Central memory CD4-positive, alpha-beta T cell (primary cell): ENCODE measurements at places on chromosomes 4 and X.

GRCh38 chr4:24769571-24769970 lies 25.8 kb upstream of the SOD3 start:
- no peak for DNase-seq

GRCh38 chr4:183257808-183258207 lies 62.3 kb downstream of the CLDN22 start:
- no peak for DNase-seq

GRCh38 chrX:24494647-24495075 lies 29.6 kb downstream of the PDK3 start:
- DNase-seq: peak; percentile 19

DNA sequence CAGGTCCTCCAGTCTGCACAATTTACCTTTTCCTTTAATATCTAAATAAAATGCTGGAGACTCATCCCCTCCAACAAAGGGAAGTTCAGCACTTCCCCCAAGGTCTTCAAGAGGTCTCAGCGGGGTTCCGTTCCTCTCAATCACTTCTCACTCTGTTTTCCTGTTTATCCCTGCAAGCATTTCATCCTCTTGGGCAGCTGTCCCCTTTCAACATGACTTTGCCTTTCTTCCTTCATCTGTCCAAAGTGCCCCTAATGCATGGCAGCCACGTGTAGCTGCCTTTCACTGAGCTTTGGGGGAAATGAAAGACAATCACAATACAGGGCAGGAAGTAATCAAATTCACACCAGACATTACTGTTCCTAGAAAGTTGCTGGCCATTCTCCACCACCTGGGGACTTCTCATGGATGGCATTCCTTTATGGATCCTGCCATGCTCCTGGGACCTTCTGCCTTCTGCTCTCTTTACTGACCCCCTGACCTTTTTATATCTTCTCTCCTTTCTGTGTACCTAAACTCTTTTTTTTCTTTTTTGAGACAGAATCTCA lies 79.7 kb upstream of the USP9X start:
- no peak for DNase-seq

DNA sequence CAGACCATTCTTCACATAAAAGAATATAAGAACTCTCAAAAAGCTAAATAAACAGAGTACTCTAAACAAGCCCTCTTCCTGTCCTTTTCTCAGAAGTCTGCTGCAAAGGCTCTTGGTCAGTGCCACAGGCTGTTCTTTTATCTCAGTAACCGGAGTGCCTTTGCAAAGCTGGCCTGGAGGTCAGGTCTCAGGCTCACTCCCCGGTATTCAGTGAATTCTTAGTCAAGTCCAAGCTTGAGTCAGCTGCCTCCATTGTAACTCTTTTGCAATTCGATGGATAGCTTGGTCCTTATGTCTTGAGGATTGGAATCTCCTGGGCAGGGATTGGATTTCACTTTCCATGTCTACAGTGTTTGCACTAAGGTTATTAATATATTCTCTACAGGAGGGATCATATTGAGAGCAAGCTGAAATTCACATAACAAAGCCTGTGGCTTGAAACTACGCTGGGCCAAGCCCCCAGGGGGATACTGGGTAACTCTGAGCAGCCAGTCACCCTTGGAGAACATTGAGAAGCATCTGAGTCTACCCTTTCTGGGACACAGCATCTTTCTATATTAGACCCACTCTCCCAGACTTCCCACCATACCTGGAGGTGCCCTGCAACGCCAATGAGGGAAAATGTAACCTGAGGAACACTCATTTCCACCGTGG lies 10.0 kb upstream of the HS6ST2 start:
- DNase-seq: no peak

- DNase-seq: no peak
Measured at GRCh38 chr4:142465526-142465925, 380.6 kb downstream of the INPP4B start.

- DNase-seq: no peak
Measured at GRCh38 chr4:176791591-176792325, 964 bp downstream of the VEGFC start.

GRCh38 chrX:155009994-155010472 lies 12.5 kb downstream of the F8 start:
- no peak for DNase-seq

DNA sequence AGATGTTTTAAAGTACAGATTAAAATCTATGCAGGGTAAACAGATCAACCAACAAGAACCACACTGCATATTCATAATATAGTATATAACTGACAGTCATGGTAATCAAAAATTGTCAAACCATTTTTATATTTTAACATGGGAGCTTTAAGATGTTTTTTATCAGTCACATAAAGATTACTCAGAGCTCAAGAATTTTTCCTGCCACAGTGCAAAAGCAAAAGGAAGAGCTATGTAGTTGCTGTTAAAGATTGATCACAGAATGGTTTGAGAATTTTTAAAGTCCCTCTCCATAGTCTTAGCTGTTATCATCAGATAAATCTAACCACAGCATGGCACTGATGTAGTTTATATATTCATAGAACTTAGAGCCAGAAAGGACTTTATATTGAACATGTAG lies 8.5 kb downstream of the RAB9B start:
- DNase-seq: no peak

- DNase-seq: no peak
Measured at GRCh38 chr4:65353098-65353497, 317.2 kb downstream of the EPHA5 start.

GRCh38 chr4:95867919-95868318 lies 28.0 kb downstream of the PDHA2 start:
- DNase-seq: no peak

DNA sequence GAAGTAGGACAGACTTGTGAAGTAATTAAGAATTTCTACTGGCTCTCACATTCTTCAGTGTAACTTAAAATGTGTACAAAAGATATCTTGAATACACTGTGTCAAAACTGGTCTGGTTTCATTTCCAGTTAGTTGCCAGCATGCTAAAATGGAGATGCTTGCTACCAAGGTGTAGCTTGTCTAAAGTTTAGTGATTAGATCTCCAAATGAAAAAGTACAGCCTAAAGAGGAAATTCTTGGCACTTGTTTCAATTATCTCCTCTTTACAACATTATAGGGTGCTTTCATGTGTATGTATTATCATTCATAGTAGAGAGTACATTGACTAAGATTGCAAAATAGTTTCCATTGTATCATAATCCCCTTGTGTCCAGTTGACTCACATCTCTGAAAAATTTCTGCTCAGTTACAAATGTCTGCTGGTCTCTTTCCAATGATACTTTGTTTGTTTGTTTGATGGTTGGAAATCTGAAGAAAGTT lies 97.3 kb upstream of the SPRY1 start:
- DNase-seq: no peak

DNA sequence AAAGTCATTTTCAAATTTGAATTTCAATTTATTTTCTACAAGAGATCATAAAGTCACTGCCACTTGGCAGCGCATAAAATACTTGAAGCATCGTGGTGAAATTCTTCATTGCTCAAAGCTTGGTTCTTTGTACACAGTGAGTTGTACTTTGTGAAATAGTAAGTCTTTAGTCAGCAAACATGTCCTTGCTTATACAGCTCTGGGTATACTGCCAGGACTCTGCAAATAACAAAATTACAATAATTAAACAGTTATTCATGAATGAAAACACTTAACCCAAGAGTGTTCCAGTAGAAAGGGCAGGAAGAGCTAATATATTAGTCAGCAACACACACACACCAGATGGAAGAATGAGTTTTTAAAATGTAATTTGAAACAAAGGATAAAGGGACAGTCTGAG lies 1300.9 kb upstream of the DIAPH2 start:
- no peak for DNase-seq

DNA sequence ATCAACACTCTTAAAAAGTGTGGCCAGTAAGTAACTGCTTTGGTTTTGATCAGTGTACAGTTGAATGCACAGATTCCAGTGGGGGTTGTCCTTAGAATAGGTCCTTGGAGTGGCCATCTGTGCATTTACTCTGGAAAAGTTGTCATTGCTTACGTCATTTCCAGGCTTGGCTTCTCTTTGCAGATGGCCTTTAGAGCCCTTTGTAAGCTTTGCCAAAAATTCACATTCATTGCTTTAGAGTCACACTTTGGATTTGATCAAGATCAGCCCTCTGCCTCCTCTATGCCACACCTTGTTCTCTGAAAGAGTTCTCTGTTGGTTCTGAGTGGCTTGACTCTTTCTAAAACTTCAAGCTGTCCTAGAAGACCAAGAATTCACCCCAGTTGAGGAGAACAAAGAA lies 83.9 kb downstream of the MAMLD1 start:
- DNase-seq: no peak

DNA sequence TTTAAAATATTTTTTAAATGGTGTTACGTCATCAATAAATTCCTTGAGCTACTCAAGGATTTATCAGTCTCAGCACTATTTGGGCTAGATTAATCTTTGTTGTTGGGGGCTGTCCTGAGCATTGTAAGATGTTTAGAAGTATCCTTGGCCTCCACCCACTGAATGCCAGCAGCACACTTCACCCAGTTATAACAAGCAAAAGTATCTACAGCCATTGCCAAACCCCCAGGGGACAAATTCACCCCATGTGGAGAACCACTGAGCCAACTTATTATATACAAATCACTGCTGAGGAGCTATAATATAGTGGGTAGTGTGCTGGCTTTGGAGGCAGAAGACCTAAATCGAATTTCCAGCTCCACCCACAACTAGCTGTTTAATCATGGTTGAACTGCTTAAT lies 58.3 kb downstream of the ATP10D start:
- no peak for DNase-seq

DNA sequence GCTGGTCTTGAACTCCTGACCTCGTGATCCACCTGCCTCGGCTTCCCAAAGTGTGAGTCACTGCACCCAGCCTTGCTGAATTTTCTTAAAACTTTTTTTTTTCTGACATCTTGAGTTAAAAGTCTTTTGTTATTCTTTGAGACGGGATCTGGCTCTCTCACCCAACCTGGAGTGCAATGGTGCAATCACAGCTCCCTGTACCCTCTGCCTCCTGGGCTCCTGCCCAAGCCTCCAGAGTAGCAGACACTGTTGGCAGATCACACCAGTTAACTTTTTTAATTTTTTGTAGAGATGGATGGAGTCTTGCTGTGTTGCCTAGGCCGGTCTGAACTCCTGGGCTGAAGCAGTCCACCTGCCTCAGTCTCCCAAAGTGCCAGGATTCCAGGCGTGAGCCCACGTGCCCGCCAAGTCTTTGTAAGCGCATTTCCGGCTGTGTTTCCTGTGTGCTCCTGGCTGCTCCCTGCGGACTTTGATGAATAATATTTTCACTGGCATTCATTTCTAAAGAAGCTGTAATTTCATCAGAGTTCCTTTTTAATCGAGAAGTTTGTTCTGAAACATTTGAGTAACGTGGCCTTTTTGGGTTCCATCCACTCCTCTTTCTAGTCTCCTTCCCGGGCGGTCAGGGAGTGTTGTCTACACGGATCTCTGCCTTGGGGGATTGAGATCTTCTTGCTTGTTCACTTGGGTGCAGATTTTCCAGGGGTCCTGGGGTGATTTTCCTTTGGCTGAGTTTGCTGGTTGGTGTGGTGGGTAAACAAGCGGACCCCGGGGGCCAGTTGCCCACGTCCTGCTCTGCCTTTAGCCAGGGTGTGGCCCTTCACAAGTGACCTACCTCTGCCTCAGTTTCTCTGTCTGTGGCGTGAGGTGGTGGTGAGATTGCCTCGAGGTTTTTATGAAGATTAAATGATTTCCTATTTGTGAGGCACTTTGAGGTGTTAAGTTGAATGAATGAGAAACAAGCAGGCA lies 44.4 kb downstream of the PCGF3 start:
- no peak for DNase-seq

- no peak for DNase-seq
Measured at GRCh38 chrX:13452283-13452682, 117.1 kb upstream of the EGFL6 start.

GRCh38 chr4:139337612-139338011 lies 35.3 kb upstream of the NDUFC1 start:
- no peak for DNase-seq

DNA sequence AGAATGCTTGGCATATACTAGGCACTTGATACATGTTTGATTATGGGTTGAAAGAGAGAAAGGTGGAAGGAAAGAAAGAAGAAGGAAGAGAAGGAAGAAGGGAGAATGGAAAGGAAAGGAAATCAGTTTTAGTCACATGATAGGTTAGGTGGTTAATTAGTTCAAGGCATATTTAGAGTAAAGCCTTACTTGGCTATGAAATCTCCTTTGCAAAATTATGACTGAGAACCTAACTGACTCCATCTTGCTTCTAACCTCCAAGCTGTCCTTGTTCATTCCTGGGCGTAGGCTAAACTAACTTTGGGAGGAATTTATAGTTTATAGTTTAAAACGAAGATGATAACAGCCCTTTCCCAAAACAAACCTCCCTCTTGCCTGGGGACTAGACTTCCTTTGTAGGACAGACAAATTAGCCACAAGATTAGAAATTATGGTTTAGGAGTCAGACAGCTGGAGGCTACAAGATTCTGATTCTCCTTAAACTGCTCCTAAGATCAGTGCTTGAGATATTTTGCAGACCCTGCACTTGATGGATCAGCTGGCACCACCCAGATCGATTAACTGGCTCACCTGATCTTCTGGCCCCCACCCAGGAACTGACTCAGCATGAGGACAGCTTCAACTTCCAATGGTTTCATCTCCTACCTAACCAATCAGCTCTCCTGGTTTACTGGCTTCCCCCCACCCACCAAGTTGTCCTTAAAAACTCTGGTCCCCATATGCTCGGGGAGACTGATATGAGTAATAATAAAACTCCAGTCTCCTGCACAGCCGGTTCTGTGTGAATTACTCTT lies 55.0 kb downstream of the TXK start:
- no peak for DNase-seq

GRCh38 chr4:128371876-128372275 lies 84.3 kb upstream of the PGRMC2 start:
- no peak for DNase-seq

GRCh38 chrX:55056820-55057674 lies 17.8 kb upstream of the PAGE2B start:
- DNase-seq: peak; percentile 55

DNA sequence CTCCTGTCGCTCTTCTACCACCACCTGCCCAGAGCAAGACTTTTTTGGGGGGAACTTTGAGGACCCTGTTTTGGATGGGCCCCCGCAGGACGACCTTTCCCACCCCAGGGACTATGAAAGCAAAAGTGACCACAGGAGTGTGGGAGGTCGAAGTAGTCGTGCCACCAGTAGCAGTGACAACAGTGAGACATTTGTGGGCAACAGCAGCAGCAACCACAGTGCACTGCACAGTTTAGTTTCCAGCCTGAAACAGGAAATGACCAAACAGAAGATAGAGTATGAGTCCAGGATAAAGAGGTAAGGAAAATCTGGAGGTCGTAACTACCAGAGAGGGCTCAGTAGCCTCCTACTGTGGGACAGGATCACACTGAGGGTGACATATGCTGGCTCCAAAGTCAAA lies 364.5 kb downstream of the MAPK10 start:
- no peak for DNase-seq

DNA sequence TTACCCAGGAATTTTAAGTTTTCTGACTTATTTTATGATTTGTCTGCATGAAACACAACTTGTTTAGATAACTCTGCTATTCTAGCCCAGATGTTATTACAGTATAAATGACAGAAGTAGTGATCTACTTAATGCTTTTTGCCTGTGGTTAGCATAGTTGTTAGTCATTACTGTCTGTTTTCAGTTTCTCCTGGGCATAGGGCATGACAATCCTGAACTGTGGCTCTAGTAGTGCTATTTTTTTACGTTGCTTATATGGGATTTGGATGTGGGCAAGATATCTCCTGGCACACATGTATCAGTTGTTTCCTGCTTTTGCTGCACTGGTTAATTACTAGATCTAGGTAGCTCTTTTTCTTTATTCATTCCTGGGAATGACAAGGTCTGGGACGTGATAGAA lies 1005.8 kb downstream of the PCDH18 start:
- DNase-seq: no peak
